ENCODE measurements at places on chromosomes 6 and 20.

DNA sequence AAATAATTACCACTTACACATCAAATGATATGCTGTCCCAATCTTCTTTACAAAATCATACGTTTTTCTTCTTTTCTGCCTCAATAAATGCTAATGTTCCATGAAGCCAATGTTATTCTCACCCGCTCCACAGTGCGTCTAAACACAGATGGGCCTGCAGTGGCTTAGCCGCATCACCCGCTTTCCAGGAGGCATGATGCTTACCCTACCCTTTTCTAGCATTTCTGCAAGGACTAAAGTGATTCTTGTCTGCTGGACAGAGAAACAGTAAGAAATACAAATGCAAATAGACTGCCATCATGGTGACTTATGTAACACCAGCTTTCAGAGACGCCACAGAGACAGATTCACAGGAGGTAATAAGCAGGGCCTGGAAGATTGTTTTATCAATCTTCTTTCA is 104.4 kb downstream of the RNASET2 start:
- DNase-seq: no peak

DNA sequence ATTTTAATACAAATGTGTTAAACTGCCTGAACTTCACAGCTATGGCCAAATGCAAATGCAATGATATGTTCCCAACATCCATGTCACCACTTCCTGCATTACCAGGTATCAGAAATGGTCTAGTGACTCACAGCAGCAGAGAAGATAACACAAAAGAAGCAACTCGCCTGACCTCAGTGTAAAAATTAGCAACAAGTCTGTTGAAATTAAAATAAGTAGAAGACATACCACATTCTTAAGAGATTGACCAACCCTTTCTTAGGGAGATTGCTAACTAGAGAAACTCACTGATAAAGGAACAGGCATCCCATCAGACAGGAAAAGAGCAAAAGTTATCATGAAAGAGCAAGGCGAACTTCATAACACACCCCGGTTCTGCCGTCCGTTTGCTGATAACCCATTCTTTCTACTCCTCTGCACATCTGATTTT is 45.1 kb downstream of the RNASET2 start:
- no peak for DNase-seq

GRCh38 chr6:163974322-163974721 is 559.8 kb downstream of the QKI start:
- no peak for DNase-seq

DNA sequence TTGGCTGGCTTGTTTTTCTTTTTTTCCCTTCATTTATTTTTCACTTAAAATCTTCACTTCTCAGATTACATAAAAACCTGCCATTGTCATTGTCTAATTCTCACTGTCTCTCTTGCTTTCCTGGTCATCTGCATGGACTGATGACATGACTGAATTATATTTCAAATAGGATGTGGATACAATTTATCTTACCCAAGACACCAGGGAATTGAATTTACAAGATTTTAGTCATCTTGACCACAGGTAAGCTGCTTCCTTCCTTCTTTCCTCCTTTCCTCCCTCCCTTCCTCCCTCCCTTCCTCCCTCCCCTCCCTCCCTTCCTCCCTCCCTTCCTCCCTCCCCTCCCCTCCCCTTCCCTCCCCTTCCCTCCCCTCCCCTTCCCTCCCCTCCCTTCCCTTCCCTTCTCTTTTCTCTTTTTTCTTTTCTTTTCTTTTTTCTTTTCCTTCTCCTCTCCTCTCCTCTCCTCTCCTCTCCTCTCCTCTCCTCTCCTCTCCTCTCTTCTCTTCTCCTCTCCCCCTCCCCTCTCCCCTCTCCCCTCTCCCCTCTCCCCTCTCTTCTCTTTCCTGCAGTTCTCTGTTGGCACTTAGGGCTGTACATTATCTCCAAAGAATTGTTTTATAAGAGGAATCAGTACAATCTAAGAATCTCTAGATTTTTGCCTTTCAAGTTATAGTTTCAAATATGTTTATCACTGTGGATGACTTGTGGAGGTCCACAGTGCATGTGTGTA is 171.5 kb downstream of the CARMIL1 start:
- DNase-seq: no peak

GRCh38 chr6:156009656-156010055 is 554.0 kb upstream of the NOX3 start:
- no peak for DNase-seq

- DNase-seq: no peak
These were observed 37.4 kb downstream of the FYN start for GRCh38 chr6:111835807-111836206.

GRCh38 chr6:37653933-37654565 is 43.6 kb downstream of the MDGA1 start:
- no peak for DNase-seq

GRCh38 chr6:129267028-129267427 is 384.1 kb downstream of the LAMA2 start:
- no peak for DNase-seq

All from neuronal stem cell (in vitro differentiated cells).